Glutamatergic neuron (in vitro differentiated cells): ENCODE measurements at places on chromosomes 2 and 18.
A peak's percentile ranks its signal among the peaks of the same experiment; 100 is the strongest.

GRCh38 chr18:48308755-48309575 lies 100.2 kb downstream of the ZBTB7C start:
- DNase-seq, result no peak

DNA sequence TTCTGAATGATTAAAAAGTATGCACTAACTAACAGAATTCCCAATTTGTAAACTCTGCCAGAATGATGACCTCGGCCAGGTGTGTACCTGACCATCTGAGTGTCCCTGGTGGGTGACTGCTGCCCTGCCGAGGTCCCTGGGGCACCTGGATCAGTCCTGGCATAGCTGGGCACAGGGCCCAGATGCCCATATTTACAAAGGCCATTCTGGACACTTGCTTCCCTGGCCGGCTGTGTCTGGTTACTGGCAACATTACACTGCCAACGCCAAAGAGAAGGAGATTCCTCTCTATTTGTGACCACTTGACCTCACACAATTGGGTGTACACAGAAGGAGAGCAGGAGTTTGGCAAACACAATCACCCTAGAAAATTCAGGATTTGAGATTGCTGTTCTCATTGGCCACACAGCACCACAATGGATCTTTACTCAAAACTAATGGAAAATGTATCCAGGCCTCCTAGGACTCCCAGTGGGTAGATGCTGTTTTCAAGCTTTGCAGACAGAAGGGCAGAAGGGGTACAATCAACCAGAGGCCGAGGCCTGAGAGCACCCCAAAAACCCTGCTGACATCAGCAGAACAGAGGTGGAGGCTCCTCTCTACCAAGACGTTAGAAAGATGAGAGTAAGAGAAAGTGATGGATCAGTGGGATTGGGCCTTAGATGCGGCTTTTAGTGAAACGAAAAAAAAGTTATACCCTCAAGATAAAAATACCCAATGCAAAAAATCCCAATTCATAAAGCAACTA lies 58.3 kb upstream of the PXDN start:
- DNase-seq, result no peak

GRCh38 chr2:21047141-21048009 lies 3.5 kb upstream of the APOB start:
- no peak for DNase-seq

DNA sequence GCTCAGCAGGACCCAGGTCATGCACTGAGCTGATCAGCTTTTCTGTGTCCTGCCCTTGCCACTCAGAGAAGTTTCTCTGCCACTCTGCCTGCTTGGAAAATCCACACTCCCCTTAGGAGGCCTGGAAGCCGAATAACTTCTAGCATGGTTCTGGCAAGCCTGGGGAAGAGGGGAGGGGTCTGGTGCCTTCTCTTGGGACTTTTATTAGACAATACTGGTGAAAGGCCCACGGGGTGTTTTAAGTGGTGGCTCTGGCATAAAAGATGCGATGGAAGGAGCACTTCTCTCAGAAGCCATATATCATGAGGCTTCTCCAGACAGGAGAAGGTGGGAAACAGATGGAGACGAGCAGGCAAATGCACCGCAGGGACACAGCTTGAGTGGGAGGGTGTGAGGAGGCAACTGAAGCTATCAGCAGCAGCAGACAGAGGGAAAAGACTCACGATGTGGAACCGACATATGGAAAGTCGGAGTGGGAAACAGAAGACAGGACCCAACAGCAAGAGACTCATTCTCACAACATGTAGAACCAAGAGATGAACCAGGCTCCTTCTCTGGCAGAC lies 141.8 kb upstream of the CTNNA2 start:
- DNase-seq, result peak; percentile 33
